Testis (tissue), 5 donors: ENCODE measurements at places on chromosomes 7 and 10. TPM values are rescaled to one million over a fixed set of nuclear protein-coding genes. Genes with fewer than 3 reads are reported as not detected.

- DNase-seq, result no peak
These were observed 88.4 kb downstream of the NT5C2 start for GRCh38 chr10:103104721-103105120.

- DNase-seq, result no peak
These were observed 415.6 kb upstream of the NPVF start for GRCh38 chr7:25643770-25644394.

DNA sequence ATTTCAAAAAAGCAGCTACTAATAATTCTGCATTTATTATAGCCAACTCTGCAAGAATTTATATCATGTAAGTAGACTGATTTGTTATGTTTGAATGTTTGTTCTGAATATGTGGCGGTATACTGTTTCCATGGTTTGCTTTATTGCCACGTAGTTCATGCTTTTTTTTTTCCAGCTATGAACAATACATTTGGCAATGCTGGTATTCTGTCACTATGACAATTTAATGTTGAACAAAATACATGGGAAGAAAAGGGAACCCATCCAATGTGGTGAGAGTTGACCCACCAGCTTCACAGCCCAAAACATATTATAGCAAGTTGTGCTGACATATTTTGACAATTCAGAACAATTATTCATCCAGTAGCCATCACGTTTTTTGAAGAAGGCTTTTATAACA lies 145.6 kb downstream of the CCDC71L start:
- DNase-seq, result no peak

DNA sequence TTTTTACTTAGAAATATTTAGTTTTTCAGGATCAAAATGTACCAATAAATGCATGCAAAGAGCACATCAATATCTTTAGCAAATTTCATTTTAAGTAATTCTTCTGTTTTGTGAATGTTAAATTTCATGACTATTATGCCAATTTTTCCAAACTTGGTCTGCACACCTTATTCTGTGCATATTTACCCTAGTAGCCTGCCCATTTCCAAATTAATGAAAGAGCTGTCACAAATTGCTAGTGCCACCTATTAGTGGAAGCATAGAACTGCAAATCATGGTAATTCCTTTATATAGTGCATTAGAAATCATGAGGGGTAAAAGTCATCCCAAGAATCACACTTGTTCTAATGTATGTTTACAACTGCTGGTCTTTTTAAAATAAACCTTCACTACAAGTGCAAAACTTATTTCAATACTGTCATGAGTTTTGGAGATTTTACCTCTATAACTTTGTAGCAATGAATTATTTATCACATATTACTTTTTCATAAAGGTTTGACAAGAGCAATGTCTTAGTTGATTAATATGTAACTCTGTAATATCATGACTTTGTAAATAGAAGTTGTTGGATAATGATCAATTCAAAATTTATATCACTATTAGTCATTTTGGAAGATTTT lies 5.7 kb downstream of the SEMA3A start:
- no peak for DNase-seq

GPR141 gene
- 2.5 TPM for total RNA-seq

DNA sequence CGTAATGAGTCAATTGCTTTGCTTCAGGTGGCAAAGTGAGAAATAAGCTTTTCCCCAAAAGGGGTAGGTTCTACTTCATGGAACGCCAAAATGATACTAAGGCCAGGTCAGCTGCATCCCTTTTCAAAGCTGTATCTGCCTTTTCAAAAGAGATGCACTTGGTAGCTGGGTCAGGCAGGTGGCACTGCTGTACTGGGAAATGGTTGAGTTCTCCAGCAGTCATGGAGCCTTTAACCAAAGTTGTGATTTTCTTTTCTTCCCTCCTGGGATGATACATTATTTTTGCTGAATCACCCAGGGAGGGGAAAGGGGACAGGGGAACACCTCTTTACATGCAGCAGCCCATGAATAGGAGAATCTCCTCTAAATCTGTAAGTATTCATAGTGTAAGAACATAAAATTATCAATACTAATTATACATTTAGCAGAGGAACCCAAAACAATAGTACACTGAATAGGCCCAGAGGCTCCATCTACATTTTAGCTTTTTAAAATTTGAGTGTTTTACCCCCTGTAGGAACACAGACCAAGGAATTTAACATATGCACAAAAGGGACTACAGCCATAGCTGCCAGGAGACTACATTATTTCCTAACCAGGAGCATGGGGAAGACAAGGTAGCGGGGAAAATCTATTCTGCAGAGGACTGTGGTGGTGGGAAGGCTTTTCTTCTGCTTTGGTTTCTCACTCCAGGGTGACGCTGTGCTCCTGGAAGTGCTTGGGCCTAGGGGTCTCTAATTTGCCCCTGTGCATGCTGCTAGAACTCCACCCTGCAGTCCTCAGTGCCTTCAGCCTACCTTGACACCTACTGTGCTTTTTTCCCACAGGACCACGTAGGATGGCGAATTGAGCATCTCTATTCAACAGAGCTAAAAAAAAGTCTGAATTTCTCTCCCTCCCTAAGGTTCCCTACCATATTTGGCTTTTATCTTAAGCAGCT lies 6.4 kb upstream of the GPR22 start:
- peak; percentile 65 for DNase-seq

PNLIPRP1 gene
- not detected for total RNA-seq

NKX1-2 gene
- 0.08 TPM for total RNA-seq

IGF2BP3 gene
- 36.0 TPM for total RNA-seq

DNA sequence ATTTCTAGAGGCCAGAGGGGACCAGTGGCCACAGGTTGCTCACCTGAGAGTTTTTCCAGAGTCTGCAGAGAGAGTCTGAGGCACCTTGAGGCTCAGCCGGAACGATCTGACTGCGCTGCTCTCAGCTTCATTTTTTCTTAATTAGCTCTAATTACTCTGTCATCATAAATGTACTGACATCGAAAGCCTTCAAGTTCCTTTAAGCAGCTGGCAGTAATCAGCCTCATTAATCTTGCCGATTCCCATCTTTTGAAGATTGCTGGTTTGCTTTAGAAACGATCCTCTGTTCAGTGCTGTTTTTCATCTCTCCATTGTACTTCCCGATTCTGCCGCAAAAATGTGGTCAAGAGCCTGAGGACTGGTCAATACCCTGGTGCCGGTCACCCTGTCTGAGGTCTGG lies 454.7 kb downstream of the TYW1 start:
- DNase-seq, result no peak

DNA sequence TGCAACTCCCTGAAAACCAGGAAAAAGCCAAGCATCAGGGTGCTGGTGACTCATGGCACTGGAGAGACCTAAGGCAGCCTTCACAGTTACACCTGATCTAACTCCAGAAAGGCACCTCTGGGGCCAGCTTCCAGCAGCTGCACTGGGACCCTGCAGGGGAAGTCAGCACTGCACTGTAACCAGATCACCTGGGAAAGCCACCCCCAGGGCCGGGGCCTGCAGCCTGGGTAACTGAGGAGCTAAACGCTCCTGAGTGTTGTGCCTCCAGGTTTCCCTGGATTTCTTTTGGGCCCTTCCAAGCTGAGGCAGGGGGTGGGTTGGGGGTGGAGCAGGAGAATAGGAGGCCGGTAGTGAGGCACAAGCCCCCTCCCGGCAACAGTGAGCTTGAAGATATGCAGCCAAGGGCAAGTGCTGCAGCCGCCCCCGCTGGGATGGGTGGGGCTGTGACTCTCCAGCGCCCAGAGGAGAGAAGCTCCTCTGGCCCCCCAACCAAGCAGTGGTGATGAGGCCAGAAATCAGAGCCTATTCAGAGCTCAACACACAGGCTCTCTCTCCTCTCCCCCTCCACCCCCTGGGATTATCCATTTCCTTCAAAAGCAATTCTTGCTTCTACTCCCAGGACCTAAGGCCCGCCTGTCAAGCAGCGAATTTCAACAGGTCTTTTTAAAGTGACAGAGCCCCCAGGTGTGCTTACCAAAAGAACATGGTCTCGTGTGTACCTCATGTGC lies 2.6 kb downstream of the CXCL12 start:
- DNase-seq, result no peak

GRCh38 chr7:80548840-80549530 lies 37.1 kb upstream of the GNAT3 start:
- no peak for DNase-seq

SEMA3C gene
- 78.8 TPM for total RNA-seq

DNA sequence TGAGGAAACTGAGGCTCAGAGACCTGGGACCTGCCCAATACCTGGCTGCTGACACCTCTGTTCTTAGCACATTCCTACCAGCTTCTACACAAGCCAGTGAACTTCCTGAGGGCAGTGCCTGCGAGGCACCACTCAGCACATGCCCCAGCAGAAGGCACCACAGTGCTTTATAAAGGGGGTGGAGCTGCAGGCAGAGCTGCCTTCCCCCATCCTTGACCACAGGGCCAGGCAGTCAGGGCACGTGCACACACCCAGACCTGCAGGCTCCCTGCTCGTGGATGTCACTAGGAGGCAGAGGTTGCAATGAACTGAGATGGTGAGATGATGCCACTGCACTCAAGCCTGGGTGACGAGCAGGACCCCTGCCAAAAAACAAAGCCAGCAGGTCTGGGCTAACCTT lies 39.2 kb upstream of the TUBB8 start:
- no peak for DNase-seq

GRCh38 chr7:36181668-36182067 lies 28.6 kb downstream of the EEPD1 start:
- DNase-seq, result no peak

DNA sequence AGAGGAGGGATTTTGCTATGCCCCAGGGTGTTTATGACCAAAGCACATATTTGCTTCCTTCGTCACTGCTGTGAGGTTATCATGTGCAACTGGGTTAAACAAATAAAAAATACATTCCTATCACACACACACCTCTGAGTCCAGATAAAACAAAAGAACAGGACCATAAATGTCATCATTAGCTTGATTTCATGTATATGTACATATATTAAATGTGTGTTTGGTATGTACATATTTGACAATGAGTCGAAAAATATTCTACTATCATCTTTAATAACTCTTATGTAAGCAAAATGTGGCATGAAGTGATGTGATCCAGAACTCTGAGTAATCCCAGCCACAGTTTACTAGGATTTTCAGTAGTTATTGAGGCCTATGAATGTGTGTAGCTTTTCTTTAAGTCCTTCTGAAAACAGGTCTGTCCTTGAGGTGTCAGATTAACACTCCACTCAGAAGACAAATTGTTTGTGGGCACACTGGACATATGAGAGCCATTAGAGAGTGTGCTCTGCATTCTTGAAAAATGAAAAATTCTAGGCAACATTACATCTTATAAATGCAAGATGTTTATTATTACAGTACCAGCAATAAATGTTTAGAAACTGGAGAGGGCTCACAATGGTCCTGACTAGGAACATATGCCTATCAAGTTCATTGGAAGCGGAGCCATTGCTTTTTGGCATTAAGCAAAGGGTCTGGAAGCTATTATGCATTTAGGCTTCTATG lies 335.1 kb upstream of the SEMA3A start:
- no peak for DNase-seq

DNA sequence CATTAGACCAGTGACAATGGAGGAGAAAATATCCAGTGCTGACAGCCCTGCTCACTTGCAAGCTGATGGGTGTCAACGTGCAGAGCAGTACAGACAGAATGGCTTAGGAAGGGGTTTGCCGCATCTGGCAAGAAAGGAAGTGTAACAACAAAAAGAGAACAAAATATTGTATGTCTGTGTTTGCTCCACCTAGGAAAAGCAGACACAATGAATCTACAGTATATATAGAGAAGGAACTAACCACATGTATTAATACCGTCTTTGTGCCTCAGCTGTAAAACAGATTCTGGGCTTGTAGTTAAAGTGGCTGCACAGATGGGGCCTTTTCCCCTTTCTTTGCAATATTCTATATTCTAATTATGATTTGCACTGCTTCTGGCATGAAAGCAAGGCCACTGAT lies 281.1 kb upstream of the MEOX2 start:
- DNase-seq, result no peak

CPA2 gene
- total RNA-seq, result 2.4 TPM

GRCh38 chr10:71075086-71075758 lies 137.1 kb upstream of the UNC5B start:
- no peak for DNase-seq

GRCh38 chr10:31619531-31620061 lies 300.6 kb downstream of the ZEB1 start:
- DNase-seq, result no peak

CYP2W1 gene
- 0.71 TPM for total RNA-seq

DNA sequence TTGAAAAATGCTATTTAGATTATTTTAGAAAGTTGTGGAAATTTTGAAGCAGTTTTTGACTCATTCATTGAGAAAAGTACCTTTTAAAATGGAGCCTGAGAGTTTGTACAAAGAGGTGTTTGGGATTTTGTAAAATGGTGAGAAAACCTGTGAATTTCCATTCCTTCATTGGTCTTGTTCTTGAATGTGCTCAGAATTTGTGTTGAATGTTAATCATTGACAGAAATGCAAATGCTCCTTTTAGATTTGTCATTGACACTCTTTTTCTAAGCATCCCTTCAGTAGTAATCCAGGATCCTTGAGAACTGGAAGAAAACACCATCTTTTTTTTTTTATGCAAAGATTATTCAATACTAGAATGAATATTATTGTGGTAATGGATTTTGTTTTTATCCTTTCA lies 74.8 kb downstream of the LCOR start:
- no peak for DNase-seq

CXCL12 gene
- 12.0 TPM for total RNA-seq

NKX2-3 gene
- 0.19 TPM for total RNA-seq

DNA sequence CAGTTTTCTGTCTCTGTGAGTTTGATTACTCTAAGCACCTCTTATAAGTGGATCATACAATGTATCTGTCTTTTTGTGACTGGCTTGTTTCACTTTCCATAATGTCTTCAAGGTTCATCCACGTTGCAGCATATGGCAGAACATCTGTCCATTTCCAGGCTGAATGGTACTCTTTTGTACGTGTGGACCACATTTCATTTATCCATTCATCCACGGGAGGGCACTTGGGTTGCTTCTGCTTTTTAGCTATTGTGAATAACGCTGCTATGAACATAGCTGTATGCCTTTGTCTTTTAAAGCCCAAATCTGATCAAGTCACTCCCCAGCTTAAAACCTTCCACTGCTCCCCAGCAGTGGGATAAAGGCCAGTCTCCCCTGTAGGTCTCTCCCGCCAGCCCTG lies 31.5 kb downstream of the EGFR start:
- DNase-seq, result no peak

GRCh38 chr10:13990392-13990805 lies 340.3 kb downstream of the FRMD4A start:
- DNase-seq, result peak; percentile 21

- no peak for DNase-seq
These were observed 222.4 kb downstream of the TCERG1L start for GRCh38 chr10:131089150-131089549.

PTCD1 gene
- 13.6 TPM for total RNA-seq

- DNase-seq, result no peak
These were observed 90.6 kb downstream of the MARCHF5 start for GRCh38 chr10:92381543-92381954.
